ENCODE measurements at places on chromosomes 6 and 20.

DNA sequence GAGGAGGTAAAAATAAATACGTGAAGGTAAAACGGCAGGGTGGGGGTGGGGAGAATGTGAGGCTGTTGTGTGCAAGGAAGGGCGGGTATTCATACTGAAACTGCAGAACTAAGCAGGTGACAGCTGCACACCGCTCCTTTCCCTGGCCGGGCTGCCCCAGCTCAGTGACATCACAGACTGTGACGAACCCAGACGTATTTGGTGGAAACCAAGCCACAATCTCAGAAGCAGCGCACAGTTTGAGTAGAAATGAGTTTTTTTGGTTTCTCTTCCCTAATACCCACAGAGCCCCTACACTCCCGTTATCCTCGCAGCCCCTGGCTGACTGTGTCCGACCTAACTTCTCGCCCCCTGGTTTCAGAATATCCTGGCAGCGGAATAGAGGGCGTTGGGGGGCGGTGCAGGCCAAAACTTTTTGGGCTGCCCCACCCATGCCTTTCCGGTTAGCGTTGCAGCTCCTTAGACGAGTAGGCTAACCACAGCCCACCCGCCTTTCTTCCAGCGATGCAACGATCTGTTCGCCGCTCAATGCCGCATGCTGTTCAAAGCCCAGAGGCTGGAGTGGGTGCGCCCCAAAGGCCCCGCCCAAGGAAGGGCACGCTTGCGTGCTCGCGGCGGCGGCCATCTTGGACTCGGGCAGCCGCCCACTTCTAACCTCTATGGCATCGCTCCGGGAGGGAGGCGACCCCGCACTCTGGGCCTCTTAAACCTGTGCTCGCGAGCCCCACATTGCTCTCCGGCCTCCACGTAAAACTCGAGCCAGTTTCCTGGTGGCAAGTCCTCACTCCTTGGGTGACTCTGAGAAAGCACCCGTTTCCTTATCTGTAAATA, 9.1 kb downstream of the BAK1 start:
- DNase-seq, result peak; percentile 99

- DNase-seq, result no peak
Measured at GRCh38 chr20:43833511-43834395, 80.9 kb upstream of the TOX2 start.

- DNase-seq, result no peak
Measured at GRCh38 chr6:136641873-136642465, 91.7 kb upstream of the MAP7 start.

GRCh38 chr6:110266996-110267395, 86.8 kb downstream of the CDC40 start:
- DNase-seq, result no peak

DNA sequence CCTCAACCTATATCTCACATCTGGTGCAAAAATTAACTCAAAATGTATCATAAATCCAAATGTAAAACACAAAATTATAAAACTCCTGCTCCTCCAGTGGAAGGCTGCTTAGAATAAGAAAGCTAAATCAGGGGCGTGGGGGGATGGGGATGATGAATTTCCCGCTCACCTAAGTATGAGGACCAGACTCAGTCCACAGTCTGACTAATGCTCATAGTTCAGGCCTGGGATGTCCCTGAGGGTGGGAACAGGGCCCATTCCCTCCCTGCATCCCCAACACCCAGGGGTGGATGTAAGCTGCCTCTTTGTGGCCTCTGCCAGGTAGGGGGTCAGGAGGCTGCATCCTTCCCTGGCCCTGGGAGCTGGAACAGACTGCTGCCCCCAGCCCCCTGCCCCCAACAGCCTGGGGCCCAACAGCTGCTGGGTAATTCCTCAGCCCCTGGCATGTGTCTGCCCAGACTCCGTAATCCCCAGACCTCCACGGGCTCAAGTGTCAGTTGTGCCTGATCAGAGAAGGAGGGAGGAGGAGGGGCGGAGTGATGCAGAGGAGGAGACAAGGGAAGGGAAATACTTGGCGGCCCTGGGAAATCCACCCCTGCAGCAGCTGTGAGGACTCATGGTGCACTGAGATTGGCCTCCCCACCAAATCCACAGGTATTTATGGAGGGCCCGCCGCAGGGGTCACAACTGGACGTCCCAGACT, 224.5 kb downstream of the PREX1 start:
- no peak for DNase-seq

- DNase-seq, result no peak
Measured at GRCh38 chr6:84623956-84624680, 140.3 kb downstream of the TBX18 start.

DNA sequence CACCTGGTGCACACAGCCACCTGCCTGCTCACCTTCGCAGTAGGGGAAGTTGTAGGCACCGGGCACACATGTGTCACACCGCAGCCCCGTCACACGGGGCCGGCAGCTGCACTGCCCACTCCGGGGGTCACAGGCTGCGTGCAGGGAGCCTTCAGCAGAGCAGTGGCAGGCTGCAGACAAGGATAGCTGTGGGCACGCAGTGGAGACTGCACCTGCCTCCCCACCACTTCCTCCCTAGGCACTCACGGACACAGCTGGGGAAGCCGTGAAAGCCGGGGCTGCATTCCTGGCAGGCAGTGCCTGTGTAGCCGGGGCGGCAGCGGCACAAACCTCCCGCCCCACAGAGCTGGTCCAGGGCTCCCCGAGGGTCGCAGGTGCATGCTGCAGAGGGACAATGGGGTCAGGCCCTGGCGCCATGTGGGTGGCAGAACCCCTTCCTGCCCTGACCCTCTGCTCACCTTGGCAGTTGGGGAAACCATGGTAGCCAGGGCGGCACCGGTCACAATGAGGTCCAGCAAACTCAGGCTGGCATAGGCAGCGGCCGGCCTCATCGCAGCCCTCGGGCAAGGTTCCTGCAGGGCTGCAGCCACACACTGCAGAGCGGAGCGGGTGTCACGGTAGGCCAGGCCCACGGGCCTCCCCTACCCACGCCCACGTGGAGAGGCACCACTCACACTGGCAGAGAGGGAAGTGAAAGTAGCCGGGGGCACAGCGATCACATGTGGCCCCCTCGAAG, 29.4 kb downstream of the LAMA5 start:
- no peak for DNase-seq

DNA sequence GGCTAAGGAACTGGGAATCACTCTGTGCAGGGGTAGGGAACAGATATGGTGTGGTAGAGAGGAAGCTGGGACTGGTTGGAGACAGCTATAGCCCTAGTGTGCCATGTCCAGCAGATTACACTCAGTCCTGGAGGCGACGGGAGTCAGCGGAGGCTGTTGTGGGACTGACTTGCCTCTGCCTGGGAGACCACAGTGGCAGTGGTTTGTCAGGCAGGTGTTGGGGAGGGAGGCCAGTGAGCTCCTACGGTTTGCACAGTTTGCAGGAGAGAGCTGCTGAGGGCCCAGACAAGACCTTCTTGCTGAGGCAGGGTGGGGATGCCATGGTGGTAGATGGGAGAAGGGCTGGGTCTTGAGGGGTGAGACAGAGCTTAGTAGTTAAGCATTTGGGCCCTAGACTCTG, 4.9 kb downstream of the PLCG1 start:
- DNase-seq, result no peak

- no peak for DNase-seq
Measured at GRCh38 chr6:107676042-107676441, 148.1 kb downstream of the SCML4 start.

DNA sequence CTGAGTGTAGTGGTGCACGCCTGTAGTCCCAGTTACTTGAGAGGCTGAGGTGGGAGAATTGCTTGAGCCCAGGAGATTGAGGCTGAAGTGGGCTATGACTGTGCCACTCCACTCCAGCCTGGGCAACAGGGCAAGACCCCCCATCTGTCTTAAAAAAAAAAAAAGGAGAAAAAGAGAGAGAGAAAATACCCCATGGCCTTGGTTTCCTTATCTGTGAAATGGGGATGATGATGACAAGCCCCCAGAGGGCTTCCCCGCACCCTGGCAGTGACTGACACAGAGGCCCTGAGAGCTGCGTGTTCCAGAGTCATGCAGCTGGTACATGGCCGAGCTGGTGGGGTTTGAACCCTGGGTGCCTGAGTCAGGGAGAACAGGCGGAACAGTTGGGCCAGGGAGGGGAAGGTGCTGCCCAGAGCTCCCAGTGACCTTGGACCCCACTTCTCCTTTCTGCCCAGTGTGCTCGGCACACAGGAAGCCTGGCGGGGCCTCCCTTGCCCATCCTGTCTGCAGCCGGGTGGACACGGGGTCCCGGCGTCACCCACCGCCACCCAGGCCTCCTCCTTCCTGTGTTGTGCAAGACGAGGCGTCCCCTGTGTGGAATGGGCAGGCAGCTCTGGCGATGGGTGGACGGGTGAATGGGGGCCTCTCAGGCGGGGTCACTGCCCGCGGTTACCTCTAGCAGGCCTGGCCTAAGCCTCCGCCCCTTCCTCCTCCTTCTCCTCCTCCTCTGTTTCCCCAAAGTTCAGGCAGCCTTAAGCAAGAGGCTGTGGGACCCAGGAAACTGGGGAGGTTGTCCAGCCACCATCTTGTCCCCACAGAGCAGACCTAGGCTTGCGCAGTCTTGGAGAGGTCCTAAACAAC, 84.2 kb downstream of the CEBPB start:
- DNase-seq, result no peak

DNA sequence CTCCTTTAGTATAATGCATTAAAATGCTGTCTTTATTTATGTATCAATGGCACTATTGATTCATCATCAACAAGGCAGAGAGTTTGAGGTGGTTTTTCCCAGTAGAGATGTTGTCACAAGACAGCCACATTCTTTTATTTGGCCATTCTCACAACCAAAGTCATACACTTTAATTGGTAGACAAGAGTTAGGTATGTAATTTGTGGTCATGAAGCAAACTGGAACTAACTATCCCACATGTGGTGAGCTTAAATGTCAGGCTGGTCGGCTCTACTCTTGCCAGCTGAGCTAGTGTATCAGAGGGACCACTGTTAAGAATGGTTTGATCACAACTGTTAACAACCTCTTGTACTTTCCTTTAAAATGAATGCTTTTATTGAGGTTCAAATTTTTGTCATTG, 714.6 kb downstream of the CD109 start:
- DNase-seq, result no peak

GRCh38 chr20:16486532-16486931, 86.7 kb downstream of the KIF16B start:
- no peak for DNase-seq

DNA sequence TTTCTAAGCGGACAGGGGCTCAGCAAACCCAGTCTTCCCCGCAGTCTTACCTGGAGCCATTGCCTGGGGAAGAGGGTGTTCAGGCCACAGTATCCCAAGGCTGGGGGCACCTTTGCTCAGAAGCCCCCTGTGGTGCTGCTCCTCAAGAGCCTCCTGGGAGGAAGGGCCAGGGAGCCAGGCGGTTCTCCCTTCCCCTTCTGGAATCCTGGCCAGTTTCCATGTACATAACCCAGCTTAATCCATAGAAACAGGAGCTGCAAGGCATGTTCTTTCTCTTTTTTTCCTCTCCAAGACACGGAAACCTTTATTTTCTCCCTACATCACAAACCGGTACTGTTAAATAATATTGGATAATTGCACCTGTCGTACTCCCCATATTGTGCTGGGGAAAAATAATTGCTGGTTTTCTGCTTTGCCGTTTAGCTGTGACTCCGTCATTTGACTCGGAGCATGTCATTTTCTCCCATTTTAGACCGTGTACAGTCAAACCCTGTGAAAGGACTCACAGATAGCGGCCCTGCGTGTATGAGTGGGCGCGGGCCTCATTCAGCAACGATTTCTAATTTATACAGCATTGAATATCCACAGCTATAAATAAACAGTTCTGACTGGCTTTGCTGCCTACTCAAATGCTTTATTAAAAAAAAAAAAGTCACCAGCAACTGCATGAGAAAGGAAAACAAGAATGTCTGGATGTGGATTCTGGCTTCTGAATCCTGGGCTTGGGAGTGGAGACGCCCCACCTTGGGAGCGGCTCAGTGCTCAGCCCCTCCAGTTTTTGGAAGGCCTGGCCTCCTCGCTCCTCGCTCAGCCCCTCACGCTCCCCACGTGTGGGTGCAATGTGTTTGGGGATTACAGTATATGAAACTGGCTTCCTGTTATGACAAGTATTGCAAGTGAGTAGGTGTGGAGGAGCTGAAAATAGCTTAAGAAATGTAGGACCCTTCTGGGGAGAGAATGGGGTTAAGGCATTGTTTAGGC, 67.3 kb downstream of the ADTRP start:
- DNase-seq, result peak; percentile 79

GRCh38 chr20:49786196-49786595, 26.4 kb upstream of the SLC9A8 start:
- no peak for DNase-seq

DNA sequence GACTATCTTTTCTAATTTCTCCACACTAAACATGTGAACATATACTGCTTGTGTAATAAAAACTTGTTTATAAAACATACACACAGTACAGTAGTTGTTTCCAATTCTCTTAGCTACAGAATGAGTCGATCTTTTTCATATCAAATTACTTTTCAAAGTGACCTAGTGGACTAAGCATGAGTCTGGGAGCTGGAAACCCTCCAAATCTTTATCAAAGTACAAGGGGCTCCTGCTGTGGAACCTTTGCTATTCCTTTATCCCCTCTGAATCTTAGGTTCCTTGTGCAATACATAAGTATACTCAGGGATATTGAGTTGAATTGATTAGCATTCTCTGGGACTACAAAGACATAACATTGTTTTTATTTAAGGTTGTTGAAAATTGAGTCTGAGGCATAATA, 48.7 kb upstream of the TAB2 start:
- no peak for DNase-seq

DNA sequence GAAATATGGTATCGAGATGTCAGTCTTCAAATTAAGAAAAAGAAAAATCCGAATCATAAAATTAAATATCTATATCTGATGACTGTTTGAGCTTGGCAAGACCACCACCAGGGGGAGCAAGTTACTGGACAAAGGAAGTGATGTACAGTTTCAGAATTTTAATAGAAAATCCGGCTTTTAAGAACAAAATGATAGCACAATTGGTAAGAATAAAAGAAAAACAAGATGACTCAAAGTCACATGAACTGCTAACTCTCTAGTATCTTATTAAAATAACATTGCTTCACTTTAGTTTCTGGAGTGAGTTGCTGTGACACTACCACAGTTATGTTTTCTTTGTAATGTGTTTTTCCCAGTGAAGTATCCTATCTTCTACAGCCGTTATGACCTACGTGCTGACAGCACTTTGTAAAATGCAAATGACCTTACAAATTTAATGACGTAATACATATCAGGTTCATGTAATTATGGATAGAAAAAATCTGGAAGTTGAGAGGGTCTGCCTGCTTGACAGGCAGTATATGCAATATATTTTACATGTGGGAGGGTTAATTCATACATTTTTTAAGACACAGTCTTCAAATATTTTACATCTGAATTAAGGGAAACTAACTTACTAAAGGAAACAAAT, 405.3 kb upstream of the HS3ST5 start:
- DNase-seq, result peak; percentile 0

GRCh38 chr6:2351807-2352431, 106.5 kb upstream of the GMDS start:
- no peak for DNase-seq

Measured in T-helper 1 cell (primary cell).